ENCODE measurements at places on chromosomes 12 and 14.
A peak's percentile ranks its signal among the peaks of the same experiment; 100 is the strongest.

DNA sequence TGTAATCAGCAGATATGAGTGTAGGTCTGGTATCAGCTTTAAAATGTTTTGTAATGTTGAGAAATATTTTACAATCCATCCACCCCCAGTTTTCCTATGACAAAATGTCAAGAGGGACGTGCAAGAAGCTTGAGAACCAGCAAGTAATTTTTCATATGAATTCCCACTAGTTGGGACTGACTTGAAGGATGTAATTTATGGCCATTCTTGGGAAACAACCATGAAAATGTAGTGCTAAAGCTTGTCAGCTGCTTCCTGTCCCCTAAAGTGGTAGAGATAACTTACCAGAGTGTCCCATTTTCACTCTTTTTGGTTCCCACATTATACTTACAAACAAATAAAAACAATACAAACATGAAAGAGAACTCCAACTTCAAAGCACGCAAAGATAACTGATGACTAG, 63.9 kb downstream of the RERG start:
- DNase-seq = no peak

DNA sequence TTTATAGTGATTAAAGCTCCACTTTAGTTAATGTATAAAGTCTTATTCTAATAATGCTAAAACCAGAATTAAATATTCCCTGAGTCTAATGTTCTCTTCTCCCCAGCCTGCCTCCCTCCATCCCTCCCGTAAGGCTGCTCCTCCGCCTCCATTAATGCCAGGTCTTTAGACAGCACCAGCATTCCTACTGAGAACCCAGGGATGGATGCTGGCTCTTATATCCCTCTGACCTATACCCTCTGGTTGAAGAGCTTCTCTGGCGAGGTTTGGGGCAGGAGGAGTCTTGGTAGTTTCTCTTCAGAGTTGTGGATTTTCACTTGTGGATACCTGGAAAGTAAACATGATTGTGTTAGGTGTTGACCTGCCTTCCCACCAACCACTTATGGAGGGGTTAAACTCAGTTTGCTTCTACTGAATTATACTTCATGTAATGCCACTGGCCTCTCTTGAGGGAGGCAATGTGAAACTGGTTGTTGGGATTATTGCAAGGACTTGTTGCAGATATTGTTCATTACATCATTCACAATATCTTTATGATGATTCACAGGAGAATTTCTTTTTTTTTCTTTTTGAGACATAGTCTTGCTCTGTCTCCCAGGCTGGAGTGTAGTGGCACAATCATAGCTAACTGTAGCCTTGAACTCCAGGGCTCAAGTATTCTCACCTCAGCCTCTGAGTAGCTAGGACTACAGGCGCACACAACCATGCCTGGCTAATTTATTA, 11.1 kb upstream of the SMAGP start:
- no peak for DNase-seq

- no peak for DNase-seq
Measured at GRCh38 chr14:55052269-55052930, 953 bp downstream of the MAPK1IP1L start.

GRCh38 chr12:124906606-124907261, 7.7 kb downstream of the UBC start:
- peak; percentile 95 for DNase-seq

GRCh38 chr14:29163109-29163508, 396.5 kb downstream of the FOXG1 start:
- DNase-seq = no peak

DNA sequence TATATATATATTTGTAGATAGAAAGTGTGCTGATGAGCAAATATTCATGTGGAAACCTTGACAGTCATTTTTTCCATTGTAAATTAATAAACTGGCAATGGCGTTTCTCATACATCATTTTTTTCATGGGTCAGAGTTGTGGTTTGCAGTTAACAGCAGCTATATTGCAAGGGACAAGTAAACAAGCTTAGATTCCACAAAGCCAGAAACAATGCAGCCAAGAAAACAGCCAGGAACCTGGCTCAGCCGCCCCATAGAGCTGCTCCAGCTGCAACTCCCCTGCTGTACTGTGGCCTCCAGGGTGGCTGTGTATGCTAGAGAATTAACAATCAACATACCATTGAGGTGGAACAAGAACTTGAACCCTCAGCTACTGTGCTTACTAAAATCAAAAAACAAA, 298.2 kb downstream of the TMEM132D start:
- DNase-seq = no peak

DNA sequence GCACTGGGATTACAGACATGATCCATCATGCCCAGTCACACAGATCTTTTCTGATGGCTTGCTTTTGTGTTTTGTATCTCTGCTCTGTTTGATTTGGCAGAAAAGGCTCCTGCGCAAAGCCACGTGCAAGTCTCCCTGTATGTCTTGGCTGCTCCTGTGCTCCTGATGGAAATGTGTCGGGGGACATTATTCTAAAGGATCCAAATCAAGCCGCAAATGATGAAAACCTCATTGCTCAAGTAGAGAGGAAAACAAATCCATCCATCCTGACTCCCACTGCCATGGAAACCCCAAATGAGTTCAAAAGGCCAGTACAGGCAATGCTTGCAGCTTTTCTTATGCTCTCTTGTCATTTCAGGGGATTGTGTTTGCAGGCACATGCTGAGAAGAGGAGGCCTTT, 93.8 kb downstream of the NDUFA12 start:
- no peak for DNase-seq

DNA sequence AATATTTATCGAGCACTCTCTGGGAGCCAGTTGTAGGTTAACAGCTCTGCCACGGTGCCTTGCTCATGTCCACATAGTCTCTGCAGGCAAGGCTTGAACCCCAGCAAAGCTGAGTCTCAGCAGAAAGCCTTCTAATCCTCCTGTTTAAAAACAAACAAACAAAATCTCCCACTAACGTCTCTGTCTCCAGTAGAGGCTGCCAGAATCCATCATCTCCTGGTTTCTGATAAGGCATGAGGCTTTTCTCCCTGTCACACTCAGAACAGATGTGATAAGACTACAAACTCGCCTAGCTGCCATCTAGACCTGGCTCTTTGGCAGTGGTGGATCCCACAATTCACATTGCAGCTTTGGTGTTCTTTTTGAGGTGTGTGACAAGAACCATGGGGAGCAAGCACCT, 813.2 kb downstream of the AACS start:
- no peak for DNase-seq

GRCh38 chr12:38501991-38502390, 185.4 kb downstream of the ALG10B start:
- no peak for DNase-seq

DNA sequence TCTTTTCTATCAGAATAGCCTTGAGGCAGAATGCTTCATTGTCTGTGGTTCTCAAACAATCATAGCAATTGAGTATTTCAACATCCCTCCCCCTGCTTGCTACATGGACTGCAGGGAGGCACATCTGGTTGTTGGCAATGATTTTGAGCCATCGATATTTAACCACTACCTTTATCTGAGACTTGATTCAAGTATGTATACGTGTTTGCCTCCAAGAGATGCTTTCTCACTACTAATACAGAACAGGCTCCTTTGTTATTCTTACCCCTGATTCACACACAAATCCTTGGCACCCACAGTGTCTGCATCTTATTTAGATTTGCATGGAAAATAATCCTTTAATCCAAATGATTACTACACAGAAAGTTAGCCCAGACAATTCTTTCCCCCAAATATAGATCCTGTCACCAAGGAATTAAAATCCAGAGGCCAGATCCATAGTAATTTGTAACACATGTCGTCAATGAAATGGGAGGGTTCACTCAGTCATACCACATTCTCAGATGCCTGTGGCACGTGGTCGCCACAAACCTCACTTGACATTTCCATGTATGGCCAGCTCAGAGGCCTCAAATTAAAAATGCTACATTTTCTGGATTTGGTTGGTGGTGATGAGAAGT, 199.3 kb downstream of the ITPR2 start:
- DNase-seq = no peak

DNA sequence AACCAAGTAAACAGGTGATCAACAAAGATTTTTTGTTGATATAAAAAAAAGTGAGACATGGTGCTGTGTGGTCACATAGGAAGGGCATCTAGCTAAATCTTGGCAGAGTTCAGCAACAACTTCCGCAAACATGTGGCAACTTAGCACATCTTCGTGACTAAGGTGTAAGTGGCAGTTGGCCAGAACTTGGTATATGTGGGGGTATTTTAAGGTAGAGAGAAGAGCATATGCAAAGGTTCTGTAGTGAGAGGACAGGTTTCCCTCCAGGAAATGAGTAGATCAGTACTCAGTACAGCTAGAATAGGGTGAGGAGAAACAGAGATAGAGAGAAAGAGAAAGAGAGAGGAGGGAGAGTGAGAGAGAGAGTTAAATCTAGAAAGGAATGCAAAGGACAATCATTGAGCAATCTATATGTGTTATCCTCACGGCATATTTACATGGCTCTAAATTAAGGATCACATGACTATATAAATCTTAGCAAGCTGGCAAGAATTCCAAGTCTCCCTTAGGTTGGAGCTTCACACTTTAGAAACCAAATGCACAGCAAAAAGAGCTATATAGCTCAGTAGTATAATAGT, 227.7 kb upstream of the HMGA2 start:
- no peak for DNase-seq

DNA sequence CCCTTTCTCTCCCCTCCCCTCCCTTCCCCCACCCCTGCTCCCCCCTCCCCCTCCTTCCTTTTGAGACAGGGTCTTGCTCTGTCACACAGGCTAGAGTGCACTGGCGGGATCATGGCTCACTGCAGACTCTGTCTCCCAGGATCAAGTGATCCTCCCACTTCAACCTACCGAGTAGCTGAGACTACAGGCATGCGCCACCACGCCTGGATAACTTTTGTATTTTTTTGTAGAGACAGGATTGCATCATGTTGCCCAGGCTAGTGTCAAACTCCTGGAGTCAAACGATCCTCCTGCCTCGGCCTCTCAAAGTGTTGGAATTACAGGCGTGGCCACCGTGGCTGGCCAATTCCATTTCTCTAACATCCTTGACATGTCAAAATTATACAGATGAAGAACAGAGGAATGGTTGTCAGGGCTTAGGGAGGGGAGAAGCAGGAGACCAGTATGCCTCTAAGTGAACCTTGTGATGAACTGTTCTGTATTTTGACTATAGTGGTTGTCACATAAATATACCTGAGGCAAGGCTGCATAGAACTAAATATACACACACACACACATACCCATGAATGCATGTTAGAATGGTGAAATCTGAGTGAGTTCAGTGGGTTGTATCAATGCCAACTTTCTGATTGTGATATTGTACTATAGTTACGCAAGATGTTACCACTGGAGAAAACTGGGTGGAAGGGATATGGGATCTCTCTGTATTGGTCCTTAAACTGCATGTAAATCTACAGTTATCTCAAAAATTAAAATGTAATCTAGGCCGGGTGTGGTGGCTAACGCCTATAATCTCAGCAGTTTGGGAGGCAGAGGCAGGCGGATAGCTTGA, 3.6 kb upstream of the CFAP73 start:
- no peak for DNase-seq

GRCh38 chr14:87325741-87326140, 667.2 kb downstream of the GALC start:
- DNase-seq = no peak

- DNase-seq = no peak
Measured at GRCh38 chr12:4168036-4168435, 105.5 kb upstream of the CCND2 start.

- DNase-seq = no peak
Measured at GRCh38 chr14:94632305-94632590, 20.1 kb downstream of the SERPINA3 start.

DNA sequence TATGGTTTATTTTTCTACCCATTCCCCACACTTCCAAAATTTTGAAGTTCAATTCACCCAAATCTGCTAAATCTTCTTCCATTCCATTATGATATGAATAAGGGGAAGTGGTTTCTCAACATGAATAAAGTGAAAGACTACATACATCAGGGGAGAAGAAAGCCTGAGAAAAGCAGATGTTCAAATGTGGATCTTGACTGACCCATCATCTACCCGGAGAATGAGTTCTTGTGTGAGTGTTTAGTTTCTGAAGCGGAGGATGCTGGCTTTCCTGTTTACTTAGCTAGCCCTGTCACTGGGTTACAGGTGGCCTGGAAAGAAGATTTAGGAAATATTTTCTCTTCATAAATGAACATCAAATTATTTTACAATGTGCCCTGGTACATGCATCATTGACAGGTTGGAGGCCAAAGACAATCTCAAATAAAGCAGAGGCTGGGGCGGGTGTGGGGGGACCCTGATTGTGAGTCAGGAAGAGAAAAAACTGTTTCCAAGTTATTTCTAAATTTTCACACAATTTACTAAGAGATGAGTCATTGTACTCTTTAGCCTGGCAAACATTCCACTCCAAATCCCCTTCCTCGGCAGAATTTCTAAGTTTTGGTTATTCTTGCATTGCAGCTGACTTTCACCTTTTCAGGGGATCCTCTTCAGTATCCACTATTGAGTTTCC, 135.6 kb downstream of the SLC25A21 start:
- DNase-seq = no peak

DNA sequence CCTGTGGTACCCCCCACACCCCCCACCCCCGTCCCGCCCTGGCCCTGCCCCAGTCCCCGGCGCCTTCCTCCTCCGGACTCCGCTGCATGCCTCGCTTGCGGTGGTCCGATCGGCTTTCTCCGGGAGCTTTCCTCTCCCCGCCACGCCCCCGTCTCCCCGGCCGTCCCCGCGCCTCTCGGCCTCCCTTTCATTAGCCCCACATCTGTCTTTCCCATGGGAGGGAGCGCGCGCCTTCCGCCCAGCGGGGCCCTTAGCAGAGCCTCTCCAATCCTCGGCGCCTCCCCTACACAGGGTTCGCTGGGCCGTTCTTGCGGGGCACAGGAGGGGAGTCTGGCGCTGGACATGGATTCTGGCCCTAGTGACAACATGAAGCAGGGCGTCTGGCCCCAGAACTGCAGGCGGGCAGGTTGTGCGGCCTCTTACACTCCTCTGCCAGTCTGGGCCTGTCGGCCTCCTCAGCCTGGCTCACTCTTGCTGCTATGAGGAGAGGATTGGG, 1.5 kb upstream of the EFS start:
- DNase-seq = no peak

GRCh38 chr12:114868995-114869834, 185.2 kb upstream of the TBX3 start:
- no peak for DNase-seq

GRCh38 chr12:30748147-30748546, 6.6 kb downstream of the CAPRIN2 start:
- DNase-seq = no peak

- DNase-seq = no peak
Measured at GRCh38 chr14:53615252-53615651, 341.4 kb downstream of the BMP4 start.

DNA sequence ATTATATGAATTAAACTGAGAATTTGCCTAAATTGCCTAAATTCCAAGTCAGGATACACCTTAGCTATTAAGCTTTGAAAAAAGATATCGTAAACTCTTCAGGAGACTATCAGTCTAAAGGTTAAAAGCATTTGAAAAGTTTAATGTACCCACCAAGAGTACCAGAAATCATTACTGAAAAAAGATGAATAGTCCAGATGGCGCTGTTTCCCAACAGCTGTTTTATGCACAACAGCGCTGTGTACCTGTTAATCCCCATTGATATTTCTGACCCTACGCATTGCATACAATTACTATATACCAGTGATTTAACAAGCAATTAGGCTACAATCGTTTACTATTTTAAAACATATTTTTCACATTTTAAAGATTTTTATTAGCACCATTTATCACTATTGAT, 185.0 kb downstream of the PLCZ1 start:
- DNase-seq = no peak

GRCh38 chr14:106530423-106531107, 1004.2 kb downstream of the TMEM121 start:
- peak; percentile 62 for DNase-seq

- no peak for DNase-seq
Measured at GRCh38 chr12:71070416-71071128, 87.2 kb downstream of the TSPAN8 start.
